ENCODE measurements at places on chromosomes 4 and X.

GRCh38 chr4:123468479-123469031 is 72.0 kb downstream of the SPRY1 start:
- no peak for DNase-seq

- DNase-seq = no peak
These were observed 94.1 kb downstream of the IRS4 start for GRCh38 chrX:108642273-108642628.

GRCh38 chr4:88812420-88812819 is 114.8 kb upstream of the NAP1L5 start:
- peak; percentile 26 for DNase-seq

- no peak for DNase-seq
These were observed 21.4 kb downstream of the SH3RF1 start for GRCh38 chr4:169249214-169249973.

- no peak for DNase-seq
These were observed 475.5 kb downstream of the CCSER1 start for GRCh38 chr4:90602726-90603125.

DNA sequence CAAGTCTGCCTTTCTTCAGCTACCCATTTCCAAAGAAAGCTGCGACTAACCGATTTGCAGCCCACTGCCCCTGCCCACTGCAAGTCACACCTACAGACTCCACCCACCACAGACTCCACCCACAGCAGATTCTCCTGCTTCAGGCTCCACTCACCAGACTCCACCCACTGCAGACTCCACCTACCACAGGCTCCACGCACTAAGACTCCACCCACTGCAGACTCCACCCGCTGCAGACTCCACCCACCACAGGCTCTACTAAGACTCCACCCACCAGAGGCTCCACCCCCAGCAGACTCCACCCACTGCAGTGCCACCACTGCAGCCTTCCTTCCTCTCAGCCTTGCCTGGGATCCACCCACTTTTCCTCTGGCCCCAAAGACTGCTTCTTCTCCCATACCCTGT is 41.3 kb downstream of the ABLIM2 start:
- DNase-seq = peak; percentile 16

DNA sequence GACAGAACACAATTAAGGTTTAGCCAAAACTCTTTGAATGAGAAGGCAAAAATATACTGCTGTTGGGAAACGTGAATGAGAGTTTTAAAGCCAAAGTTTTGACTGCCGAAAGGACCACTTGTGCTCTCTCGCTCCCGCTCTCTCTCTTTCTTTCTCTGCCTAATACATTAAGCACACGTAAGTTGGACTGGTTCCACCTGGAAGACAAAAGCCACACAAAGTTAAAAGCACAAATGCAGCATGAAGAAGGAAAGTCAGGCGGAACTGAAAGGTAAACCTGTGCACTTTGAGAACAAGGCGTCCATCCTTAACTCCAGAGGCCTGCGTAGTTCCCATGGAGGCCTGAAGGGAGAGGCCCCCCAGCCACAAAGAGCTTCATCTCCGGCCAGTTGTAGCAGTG is 1.9 kb downstream of the DCAF12L2 start:
- DNase-seq = peak; percentile 31

All from tongue (tissue), 3 donors.